Activated CD4-positive, alpha-beta memory T cell treated with anti-CD3 and anti-CD28 coated beads, Interleukin-2, amount 10 ng/mL, durations not matched to agents 7 days and 5 days (primary cell): ENCODE measurements at places on chromosomes 7 and 10. TPM values are rescaled to one million over a fixed set of nuclear protein-coding genes. Genes with fewer than 3 reads are reported as not detected.

DNA sequence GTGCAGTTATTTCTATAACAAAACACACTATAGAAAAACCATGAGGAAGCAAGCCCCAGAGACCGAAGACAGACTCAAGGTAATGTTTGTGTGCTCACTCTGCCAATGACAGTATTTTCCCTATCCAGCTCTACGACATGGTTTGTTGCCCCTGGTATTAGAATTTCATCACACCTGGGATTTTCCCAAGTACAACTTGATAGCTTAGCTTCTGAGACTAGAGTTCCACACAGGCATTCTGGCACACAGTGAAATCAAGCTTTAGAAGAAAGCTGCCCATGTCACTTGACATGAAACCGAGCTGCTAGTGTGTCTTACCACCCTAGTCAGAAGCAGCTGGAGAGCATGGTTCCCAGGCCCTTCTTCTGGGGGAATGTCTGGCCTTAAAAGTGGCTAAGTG, 44.1 kb upstream of the AKR1E2 start:
- H3K27ac ChIP-seq: no peak overlapping the region
- H3K4me1 ChIP-seq: no peaks in the 10 kb centered on the region
- DNase-seq: no peak
- no peaks in the 10 kb centered on the region for H3K36me3 ChIP-seq

GRCh38 chr7:11120068-11120664, 146.5 kb downstream of the PHF14 start:
- DNase-seq: no peak
- no peaks in the 10 kb centered on the region for H3K27me3 ChIP-seq
- peak overlapping the region; percentile 47 for H3K27ac ChIP-seq
- peaks cover 11% of the 10 kb centered on the region for H3K36me3 ChIP-seq
- no peak overlapping the region for H3K4me3 ChIP-seq

- no peak overlapping the region for H3K27ac ChIP-seq
- H3K36me3 ChIP-seq: no peaks in the 10 kb centered on the region
- no peak overlapping the region for H3K4me3 ChIP-seq
Observed at GRCh38 chr10:29540016-29540415, 94.8 kb downstream of the SVIL start.

- peaks cover 37% of the 10 kb centered on the region for H3K4me1 ChIP-seq
- peaks cover 6% of the 10 kb centered on the region for H3K36me3 ChIP-seq
- peak; percentile 21 for DNase-seq
Observed at GRCh38 chr7:31023877-31024276, 28.2 kb upstream of the ADCYAP1R1 start.

DNA sequence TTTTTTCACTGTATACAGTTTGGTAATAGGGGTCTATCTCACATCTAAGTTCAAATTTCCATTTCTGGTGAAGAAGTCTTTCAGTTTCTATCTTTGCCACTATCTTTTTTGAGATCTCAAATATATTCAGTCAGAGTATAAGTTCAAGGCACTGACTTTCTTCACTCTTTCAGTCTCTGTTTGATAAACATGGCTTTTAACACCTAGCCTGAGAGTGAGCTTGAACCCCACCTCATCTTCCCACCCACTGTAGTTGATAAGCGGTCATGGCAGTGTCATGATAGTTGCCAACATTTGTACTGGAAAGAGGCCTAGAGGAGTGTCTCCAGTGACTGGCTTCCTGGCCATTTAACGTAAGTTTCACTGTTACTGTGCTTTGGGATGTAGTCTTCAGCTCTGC, 41.2 kb upstream of the AGR3 start:
- peaks cover 20% of the 10 kb centered on the region for H3K4me1 ChIP-seq
- H3K36me3 ChIP-seq: no peaks in the 10 kb centered on the region
- DNase-seq: no peak
- peak overlapping the region; percentile 9 for H3K27ac ChIP-seq

DNA sequence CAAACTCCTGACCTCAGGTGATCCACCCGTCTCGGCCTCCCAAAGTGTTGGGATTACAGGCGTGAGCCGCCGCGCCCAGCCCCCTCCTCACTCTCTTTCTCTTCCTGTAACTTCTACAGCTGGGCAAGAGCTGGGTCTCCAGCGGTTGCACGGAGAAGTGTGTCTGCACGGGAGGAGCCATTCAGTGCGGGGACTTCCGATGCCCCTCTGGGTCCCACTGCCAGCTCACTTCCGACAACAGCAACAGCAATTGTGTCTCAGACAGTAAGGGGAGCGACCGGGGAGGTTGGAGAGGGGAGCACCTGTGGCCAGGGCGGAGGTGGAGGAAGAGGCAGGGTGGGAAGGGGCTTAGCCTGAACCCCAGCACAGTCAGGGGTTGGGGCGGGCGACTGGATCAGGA, 41.4 kb downstream of the EPHB4 start:
- no peak overlapping the region for H3K27ac ChIP-seq
- peaks cover 9% of the 10 kb centered on the region for H3K27me3 ChIP-seq
- no peak for DNase-seq
- no peaks in the 10 kb centered on the region for H3K4me1 ChIP-seq

GRCh38 chr10:106450966-106451365, 713.5 kb downstream of the SORCS1 start:
- H3K27ac ChIP-seq: no peak overlapping the region
- H3K27me3 ChIP-seq: no peaks in the 10 kb centered on the region
- DNase-seq: no peak
- no peaks in the 10 kb centered on the region for H3K36me3 ChIP-seq

DNA sequence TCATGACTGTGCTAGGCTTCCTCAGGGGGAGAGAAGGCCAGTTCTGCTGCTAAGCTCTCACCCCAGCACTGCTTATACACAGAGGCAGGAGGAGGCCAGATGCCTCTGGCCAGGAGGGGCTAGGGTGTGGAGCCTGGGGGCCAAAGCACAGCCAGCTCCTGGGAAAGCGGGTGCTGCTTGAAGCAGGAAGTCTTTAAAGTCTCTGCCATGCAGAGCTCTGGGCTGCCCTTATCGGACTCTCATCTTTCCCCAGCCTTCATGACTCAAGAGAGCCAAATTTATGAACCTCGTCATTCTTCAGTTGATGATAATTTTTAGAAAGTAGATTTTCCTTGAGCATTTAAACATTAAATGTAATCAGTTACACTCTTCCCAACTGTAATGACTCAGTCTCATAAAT, 11.2 kb upstream of the TSPAN14 start:
- no peak for DNase-seq

DNA sequence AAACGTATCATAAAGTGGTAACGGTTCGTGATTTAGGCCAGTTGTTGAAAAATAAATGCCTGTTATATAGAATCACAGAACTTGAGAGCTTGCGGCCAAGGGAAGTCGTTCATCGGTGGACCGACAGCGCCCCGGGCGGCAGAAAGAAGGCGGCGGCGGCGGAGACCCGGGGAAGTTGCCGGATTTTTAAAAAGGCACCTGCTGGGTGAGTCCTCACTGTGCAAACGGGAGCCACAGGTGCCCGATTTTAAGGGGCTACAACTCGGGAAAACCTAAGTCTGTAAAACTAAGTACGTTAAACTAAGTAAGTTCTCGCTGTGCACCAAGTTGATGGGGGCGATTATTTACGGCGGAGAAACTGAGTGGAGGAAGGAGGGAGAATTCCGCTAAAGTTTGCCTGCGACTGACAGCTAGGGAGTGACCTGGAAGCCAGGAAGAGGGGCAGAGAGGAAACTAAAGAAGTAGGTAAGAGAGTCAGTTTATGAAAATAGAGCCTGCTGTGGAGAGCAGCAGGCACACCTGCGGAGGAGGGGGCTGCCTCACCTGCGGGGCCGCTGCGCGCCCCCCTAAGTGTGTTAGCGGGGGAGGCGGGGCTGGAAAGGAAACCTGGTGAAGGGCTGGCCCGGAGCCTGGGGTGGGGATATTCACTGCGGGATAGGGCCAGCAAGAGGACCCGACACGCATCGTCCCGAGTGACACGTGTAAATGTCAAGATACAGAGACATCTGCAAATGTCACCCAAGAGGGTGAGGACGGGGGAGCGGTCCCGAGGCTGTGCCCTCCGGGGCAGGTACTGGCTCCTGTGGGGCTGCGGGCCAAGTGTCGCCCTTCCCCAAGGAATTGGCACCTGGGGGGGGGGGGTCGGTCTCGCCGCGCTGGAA, 996 bp downstream of the ADAM12 start:
- peaks cover 17% of the 10 kb centered on the region for H3K27me3 ChIP-seq
- peaks cover 5% of the 10 kb centered on the region for H3K36me3 ChIP-seq
- peak overlapping the region; percentile 14 for H3K27ac ChIP-seq

- no peaks in the 10 kb centered on the region for H3K36me3 ChIP-seq
- no peak for DNase-seq
- H3K4me3 ChIP-seq: no peak overlapping the region
- H3K27me3 ChIP-seq: no peaks in the 10 kb centered on the region
- peaks cover 24% of the 10 kb centered on the region for H3K4me1 ChIP-seq
Observed at GRCh38 chr10:70362328-70362727, 20.1 kb downstream of the LRRC20 start.

DNA sequence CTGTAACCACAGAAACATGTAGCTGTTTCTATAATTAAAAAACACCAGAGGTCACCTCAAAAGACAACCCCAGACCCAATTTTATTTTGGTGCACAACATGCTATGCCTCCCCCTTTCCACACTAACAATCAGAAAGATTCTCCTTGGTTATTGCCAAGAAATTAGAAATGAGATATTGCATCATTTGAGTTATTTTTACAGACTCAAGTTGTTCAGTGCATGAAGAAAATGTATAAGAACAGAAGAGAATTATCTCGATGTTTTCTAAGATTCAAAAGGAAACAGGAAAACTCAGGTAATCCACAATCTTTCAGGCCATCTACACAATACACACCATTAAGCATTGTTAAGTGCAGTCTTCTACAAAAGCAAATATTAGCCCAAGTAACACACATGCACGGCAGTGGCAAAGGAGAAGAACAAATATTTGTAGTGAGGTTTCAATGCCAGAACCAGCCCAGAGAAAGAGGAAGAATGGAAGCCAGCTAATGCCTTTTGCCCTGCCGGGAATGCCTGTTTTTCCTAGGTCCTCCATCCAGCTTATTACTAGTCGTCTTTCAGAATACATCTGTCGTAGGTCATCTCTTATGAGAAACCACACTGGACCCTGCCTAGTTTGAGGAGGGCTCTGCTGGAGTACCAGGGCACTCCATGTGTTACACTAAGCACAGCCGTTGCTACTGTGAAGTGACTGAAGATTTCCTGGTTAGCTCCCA, 67.6 kb upstream of the C1GALT1 start:
- no peak overlapping the region for H3K27ac ChIP-seq
- no peak overlapping the region for H3K4me3 ChIP-seq
- DNase-seq: no peak
- H3K36me3 ChIP-seq: peaks cover 3% of the 10 kb centered on the region
- H3K4me1 ChIP-seq: no peaks in the 10 kb centered on the region

GRCh38 chr10:130483691-130484467, 347.7 kb downstream of the GLRX3 start:
- DNase-seq: no peak
- no peak overlapping the region for H3K4me3 ChIP-seq
- H3K27me3 ChIP-seq: no peaks in the 10 kb centered on the region
- no peak overlapping the region for H3K27ac ChIP-seq

GRCh38 chr10:89129911-89130310, 77.2 kb downstream of the CH25H start:
- no peak overlapping the region for H3K27ac ChIP-seq
- H3K36me3 ChIP-seq: no peaks in the 10 kb centered on the region
- DNase-seq: no peak
- peaks cover 14% of the 10 kb centered on the region for H3K27me3 ChIP-seq

- no peak for DNase-seq
- no peaks in the 10 kb centered on the region for H3K4me1 ChIP-seq
- no peak overlapping the region for H3K27ac ChIP-seq
- no peaks in the 10 kb centered on the region for H3K36me3 ChIP-seq
- no peaks in the 10 kb centered on the region for H3K27me3 ChIP-seq
Observed at GRCh38 chr10:124006526-124006925, 86.9 kb downstream of the CHST15 start.

DNA sequence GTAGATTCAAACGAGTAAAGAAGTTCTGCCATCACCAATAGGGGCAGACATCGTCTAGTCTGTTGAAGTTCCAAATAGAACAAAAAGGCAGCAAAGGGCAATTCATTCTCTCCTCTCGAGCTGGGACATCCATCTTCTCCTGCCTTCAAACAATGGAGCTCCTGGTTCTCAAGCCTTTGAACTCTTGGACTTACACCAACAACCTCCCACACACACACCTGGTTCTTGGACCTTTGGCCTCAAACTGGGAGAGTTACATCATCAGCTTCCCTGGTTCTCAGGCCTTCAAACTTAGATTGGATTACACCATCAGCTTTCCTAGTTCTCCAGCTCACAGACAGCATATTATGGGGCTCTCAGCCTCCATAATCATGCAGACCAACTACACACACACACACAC, 9.8 kb upstream of the GIMAP5 start:
- no peak overlapping the region for H3K4me3 ChIP-seq
- no peak overlapping the region for H3K27ac ChIP-seq
- H3K36me3 ChIP-seq: peaks cover 74% of the 10 kb centered on the region
- DNase-seq: no peak

GRCh38 chr7:131501422-131501821, 55.0 kb downstream of the PODXL start:
- peak overlapping the region; percentile 44 for H3K27ac ChIP-seq
- no peaks in the 10 kb centered on the region for H3K27me3 ChIP-seq
- peaks cover 15% of the 10 kb centered on the region for H3K36me3 ChIP-seq
- H3K4me1 ChIP-seq: peaks cover 25% of the 10 kb centered on the region
- peak; percentile 77 for DNase-seq
- H3K4me3 ChIP-seq: no peak overlapping the region

DNA sequence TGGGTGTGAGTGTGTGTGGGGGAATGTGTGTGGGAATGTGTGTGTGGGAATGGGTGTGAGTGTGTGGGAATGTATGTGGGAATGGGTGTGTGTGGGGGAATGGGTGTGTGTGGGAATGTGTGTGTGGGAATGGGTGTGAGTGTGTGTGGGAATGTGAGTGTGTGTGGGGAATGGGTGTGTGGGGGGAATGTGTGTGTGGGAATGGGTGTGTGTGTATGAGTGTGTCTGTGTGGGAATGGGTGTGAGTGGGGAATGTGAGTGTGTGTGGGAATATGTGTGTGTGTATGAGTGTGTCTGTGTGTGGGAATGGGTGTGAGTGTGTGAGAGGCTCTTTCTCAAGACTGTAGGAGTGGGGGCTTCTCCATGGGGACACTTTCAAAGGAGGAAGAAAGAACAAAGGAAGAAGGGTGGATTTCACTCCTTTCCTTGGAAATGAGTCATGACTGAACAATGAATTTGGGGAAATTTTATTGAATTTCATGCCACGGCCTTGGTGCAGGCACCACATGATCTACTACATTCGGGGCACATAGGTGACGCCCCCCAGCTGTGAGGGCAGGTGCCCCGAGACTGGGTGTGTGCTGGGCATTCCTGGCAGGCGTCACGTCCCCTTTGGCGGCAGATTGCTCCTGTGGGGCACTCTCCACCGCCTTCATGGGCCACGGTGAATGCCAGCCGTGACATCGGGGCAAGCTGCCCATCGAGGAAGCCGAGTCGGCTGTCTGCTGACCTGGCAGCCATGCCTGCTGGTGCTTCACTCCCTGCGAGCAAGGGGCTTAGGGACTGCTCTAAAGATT, 88.8 kb upstream of the INSIG1 start:
- peaks cover 7% of the 10 kb centered on the region for H3K36me3 ChIP-seq
- no peaks in the 10 kb centered on the region for H3K27me3 ChIP-seq
- peaks cover 42% of the 10 kb centered on the region for H3K4me1 ChIP-seq
- no peak overlapping the region for H3K4me3 ChIP-seq
- DNase-seq: peak; percentile 28

The SAP25 gene
- 30.0 TPM for total RNA-seq

The MUC3A gene
- total RNA-seq: not detected

The CPN1 gene
- total RNA-seq: not detected

The CFAP58 gene
- total RNA-seq: 0.45 TPM

The HTR5A gene
- not detected for total RNA-seq

The SEMA3E gene
- not detected for total RNA-seq

The AOAH gene
- total RNA-seq: 15.4 TPM

The RAMP3 gene
- total RNA-seq: not detected

The CNNM1 gene
- 0.08 TPM for total RNA-seq

The TEX36 gene
- total RNA-seq: not detected
